ENCODE measurements at places on chromosomes 11 and 22.

- no peak for DNase-seq
Observed at GRCh38 chr22:38524429-38524828, 18.3 kb upstream of the DDX17 start.

GRCh38 chr11:26578998-26579661 is 7.1 kb upstream of the MUC15 start:
- no peak for DNase-seq

DNA sequence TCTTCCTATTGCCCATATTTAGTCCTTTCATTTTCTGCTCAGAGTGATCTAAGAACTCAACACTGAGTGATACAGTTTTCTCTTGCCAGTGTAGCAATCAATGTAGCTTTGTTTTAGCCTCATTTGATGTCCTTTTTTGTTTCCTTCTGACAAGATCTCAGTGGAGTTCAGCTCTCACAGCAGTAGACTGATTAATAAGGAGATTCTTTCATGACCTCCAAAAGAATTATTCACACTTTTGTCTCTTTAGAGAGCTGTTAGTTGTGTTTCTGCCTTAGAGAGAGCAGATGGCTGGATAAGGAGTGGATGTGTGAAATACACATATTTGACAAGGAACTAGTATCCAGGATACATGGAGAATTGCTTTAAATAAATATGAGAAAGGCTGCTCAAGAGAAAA is 6.6 kb upstream of the TMEM225 start:
- no peak for DNase-seq

GRCh38 chr11:3664032-3664630 is 7.1 kb downstream of the CHRNA10 start:
- DNase-seq = peak; percentile 10

- peak; percentile 57 for DNase-seq
Observed at GRCh38 chr11:127003260-127003981, 2.9 kb upstream of the KIRREL3 start.

- no peak for DNase-seq
Observed at GRCh38 chr11:116492600-116492999, 280.2 kb downstream of the BUD13 start.

DNA sequence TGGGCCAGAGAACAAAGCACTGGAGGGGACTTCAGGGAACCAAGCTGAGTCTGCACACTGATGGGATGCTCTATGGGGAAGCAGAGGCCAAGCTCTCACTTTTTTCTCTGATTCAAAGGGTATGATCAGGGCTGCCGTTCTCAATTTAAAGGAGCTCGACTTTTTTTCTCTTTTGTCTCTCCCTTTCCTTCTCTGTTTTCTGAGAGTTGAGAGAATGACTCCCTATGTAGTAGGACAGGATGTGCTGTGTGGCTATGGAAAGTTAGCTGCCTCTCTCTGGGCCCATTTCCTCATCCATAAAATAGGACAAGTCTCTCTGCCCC is 7.9 kb downstream of the ADORA2A start:
- DNase-seq = no peak

GRCh38 chr11:105867742-105868141 is 154.3 kb downstream of the MSANTD4 start:
- DNase-seq = no peak

GRCh38 chr11:11756718-11757117 is 85.1 kb upstream of the USP47 start:
- DNase-seq = no peak

DNA sequence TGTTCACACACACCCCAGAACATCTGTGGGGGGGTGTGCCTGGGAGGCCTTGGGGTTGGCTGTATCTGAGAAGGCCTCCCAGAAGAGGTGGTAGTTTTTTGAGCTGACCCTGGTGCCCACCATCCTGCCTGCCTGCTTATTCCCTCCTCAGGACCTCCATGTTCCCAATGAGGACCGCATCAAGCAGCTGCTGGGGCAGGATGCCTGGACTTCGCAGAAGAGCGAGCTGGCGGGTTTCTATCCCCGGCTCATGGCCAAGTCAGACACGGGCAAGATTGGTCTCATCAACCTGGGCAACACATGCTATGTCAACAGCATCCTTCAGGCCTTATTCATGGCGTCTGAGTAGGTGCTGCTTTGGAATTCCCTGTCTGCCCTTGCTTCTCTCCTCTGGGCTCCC is 17.0 kb downstream of the USP35 start:
- DNase-seq = no peak

All from right forelimb (tissue), 1 donor.